ENCODE measurements at places on chromosomes 12 and 14.

DNA sequence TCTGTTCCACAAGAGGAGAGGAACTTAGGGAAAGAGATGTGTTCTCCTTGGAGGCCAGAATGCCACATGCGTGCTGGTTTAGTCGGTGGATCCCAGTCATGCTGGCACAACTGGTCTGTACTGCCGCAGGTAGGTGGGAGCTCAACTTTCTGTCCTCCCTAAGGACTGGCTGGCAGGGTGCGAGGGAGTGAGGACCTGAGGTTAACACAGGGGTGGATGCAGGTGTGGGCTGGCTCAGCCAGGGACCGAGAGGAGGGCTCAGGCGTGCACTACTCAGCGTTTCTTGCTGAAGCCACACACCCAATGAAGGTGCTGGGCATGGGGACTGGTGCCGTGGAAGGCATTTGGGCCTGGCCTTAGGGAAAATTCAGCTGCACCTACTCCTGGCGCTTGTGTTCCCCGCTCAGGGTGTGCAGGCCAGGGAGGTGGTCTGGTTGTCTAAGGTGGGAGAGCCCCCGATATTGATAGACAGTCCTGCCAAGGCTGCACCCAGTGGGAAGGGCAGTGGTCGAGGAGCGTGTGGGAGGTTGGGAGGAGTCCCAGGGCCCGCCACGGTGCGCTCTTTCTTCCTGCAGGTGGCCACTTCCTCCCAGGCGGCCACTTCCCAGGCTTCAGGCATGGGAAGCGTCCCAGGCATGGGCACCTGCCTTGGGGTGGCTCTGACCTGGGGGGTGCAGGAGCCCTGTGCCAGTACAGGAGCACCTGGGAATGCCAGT, 138.4 kb downstream of the ADGRD1 start:
- no peak for ATAC-seq

- ATAC-seq = no peak
These were observed 28.1 kb upstream of the PAX9 start for GRCh38 chr14:36633580-36633979.

GRCh38 chr12:123269395-123269892, 2.2 kb downstream of the CDK2AP1 start:
- ATAC-seq = no peak

GRCh38 chr14:72451054-72451972, 442.6 kb downstream of the DPF3 start:
- ATAC-seq = peak; percentile 90

DNA sequence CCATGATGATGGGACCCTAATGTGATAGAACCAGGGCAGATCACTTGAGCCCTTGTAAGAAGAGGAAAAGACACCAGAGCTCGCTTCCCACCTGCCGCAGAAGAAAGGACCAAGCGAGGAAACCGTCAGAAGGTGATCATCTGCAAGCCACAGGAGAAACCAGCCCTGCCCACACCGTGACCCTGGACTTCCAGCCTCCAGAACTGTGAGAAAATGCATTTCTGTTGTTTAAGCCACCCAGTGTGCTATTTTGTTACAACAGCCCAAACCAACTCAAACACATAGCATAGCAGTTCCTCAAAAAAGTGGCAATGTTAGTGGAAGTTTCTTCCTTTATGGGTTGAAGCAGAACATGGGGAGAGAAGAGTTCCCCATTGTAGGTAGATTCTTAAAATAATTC, 107.9 kb upstream of the BCL2L14 start:
- ATAC-seq = no peak
